H1 (cell line): ENCODE measurements at places on chromosomes 1 and 21.

DNA sequence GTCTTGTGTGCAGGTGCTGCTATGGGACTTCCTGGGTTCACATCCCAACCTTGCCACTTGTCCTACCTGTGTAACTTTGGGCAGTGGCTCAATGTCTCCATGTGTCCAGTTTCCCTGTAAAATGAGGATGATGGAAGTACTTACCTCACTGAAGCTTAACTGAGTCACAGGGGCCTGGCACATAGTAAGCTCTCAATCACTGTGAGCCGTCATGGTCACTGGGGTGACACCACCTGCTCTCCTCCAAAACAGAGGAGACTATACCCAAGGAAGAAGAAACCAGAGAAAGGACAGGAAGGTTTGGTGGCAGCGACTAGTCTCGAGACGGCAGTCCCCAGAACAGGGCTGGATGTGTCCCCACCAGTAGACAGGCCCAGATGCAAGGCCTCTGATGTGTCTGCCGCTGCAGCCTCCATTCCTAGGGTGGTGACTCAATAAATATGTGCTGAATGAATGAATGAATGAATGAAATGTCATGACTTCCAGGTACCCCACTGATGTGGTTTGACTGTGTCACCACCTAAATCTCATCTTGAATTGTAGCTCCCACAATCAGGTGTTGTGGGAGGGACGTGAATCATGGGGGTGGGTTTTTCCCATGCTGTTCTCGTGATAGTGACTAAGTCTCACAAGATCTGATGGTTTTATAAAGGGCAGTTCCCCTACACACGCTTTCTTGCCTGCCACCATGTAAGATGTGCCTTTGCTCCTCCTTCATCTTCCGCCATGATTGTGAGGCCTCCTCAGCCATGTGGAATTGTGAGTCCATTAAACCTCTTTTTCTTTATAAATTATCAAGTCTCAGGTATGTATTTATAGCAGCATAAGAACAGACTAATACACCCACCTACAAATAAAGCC, 13.0 kb upstream of the LRP8 start:
- no peak overlapping the region for H3K4me3 ChIP-seq
- no peaks in the 10 kb centered on the region; the same call in 1 of the 2 replicates for H3K4me1 ChIP-seq
- H3K36me3 ChIP-seq, result no peaks in the 10 kb centered on the region
- no peaks in the 10 kb centered on the region; the same call in 1 of the 2 replicates for H3K27me3 ChIP-seq

DNA sequence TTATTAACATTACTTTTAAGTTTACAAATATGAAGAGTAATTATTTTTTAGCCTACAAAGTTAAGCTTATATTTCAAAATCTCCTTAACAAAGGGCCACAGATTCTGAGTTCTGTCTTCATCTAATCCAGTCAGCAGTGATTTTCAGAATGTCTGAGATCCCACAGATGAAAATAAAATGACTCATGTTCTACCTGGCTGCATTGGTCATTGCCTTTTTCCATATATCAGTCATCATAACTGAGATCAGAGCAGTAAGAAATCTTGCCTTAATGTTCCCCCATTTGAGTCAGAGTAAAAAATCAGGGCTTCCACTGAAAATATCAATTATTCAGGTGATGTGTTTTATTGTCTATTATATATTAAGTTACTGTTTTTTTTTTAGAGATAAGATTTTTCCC, 416.1 kb downstream of the MRPL39 start:
- H3K4me1 ChIP-seq, result no peaks in the 10 kb centered on the region
- H3K27ac ChIP-seq, result no peak overlapping the region
- H3K27me3 ChIP-seq, result no peaks in the 10 kb centered on the region
- no peaks in the 10 kb centered on the region for H3K36me3 ChIP-seq
- no peak overlapping the region for H3K4me3 ChIP-seq

DNA sequence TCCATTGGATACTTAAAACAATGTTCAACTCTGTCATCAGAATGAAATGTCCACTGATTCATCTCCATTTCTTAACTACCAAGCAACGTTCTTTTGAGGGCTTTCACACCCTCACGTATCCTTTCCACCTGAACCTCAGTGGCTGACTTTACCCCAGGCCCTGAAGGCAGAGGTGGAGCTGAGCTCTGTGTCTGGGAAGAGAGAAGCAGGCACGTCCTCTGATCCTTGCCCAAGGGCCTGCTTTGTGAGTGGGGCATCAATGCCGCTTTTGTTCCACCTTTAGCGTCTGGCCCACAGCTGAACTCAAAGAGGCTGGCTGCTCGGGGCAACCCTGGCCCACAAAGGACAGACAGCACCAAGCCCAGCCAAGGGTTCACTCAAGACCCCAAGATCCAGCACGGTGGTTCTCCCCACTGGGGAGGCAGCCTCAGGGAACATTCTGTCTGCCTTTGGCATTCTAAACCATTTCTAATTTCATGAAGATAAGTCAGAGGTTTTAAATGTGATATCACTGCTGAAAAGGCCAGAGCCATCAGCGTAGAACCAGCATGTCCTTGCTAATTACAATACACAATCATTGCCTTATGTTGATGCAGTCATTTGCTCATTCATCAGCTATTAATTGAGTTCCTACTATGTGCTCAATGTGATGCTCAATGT, 126.0 kb upstream of the UBE2U start:
- H3K4me3 ChIP-seq, result no peak overlapping the region
- no peaks in the 10 kb centered on the region for H3K36me3 ChIP-seq
- H3K27me3 ChIP-seq, result no peaks in the 10 kb centered on the region
- H3K27ac ChIP-seq, result no peak overlapping the region

GRCh38 chr1:196324345-196324744, 283.9 kb downstream of the KCNT2 start:
- H3K36me3 ChIP-seq, result no peaks in the 10 kb centered on the region; the same call in 1 of the 2 replicates
- H3K4me1 ChIP-seq, result no peaks in the 10 kb centered on the region
- H3K4me3 ChIP-seq, result no peak overlapping the region
- no peak overlapping the region for H3K27ac ChIP-seq
- no peak for DNase-seq
- no peaks in the 10 kb centered on the region for H3K27me3 ChIP-seq

DNA sequence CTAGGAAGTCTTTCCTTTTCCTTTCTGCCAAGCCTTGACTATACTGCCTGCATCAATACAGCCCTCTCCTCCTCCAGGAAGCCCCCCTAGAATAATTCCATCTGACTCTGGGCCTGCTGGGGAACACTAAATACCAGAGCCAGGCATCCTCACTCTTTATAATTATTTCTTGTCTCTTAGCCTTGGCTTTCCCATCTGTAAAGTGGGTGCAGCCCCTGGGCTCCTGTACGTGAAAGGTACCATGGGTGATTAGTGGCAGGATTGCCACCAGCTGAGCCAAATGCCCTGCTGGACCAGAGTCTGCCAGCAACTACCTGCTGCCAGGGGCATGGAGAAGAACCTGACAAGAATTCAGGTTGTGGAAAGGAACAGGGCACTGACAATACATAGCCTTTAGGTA, 58.7 kb downstream of the LGR6 start:
- H3K36me3 ChIP-seq, result no peaks in the 10 kb centered on the region
- DNase-seq, result no peak
- peaks cover 6% of the 10 kb centered on the region for H3K4me1 ChIP-seq
- no peak overlapping the region for H3K27ac ChIP-seq

DNA sequence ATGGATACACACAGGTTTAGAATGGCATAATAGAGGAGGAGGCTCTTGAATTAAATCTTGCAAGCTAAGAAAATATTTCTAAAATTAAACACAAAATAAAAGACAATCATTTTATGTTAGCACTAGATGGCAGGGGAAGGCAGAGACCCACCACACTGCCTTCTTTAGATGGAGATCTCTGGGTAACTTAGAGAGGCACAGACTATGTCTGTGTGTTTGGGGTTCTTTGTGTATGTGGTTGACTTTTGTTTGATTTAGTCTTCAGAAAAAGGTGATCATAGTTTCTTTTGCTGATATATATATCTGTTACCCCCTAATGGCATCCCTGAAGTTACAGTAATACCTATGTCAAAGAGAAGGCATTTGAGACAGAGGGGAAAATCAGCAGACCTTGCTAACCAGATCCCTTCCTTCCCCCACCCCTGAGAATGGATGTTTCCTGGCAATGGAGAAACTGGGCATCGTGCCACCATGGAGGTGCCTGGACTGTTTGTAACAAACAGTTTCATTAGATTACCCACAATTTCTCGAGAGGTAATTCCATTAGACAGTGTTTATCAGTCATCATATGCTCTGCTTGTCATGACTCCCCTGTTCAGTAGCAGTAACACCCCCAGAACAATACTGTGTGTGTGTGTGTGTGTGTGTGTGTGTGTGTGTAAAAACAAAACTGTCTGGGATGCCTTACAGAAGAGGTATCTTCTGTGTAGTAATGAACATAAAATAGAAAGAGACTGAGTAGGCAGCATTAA, 228.3 kb upstream of the DEPDC1 start:
- no peak for DNase-seq
- no peaks in the 10 kb centered on the region for H3K27me3 ChIP-seq
- H3K4me1 ChIP-seq, result no peaks in the 10 kb centered on the region

DNA sequence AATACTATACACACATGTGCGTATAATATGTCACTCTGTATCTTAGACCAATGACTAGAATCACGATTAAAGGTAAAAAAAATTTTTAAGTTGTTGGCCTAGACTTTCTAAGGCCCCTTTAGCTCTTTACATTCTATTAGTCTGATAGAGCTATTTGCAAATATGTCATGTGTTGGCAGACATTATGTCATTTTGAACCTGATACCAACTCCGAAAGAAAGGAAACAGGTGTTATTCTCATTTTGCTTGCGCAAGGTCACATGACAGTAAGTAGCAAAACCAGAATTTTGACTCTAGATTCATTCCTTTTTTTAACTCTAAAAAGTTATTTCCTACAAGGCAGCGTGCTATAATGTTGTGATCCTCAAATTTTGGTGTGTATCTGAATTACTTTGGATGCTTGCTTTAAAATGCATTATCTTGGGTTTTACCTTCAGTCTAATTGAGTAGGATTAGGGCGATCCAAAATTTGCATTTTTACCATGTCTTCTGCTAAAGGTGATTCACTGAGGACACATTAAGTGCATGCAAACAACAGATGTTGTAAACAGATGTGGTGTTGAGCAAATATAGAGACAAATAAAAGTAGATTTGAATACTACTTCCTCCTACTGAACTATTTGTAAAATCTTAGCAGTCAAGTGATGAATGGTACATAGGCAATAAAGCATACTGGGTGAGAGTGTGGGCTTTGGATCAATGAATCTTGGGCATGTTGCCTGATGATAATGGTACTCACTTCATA, 63.5 kb upstream of the KIAA1614 start:
- H3K4me3 ChIP-seq, result no peak overlapping the region
- H3K27me3 ChIP-seq, result no peaks in the 10 kb centered on the region
- no peaks in the 10 kb centered on the region for H3K4me1 ChIP-seq
- no peaks in the 10 kb centered on the region for H3K36me3 ChIP-seq

DNA sequence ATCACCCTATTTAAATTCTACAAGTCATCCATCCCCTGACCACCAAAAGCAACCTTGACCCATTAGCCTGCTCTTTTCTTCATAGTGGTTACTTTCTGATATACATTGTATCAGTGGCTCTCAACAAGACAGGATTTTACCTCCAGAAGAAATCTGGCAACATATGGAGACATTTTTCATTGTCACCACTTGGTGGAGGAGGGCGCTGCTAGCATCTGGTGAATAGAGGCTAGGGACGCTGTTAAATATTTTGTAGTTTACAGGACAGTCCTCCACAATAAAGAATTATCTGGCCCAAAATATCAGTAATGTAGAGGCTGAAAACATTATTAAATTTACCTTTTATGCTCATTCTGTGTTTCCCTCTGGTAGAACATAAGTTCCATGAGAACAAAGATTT, 6.1 kb downstream of the HSPA13 start:
- no peaks in the 10 kb centered on the region for H3K4me1 ChIP-seq
- no peak overlapping the region for H3K27ac ChIP-seq
- peaks cover 74% of the 10 kb centered on the region for H3K36me3 ChIP-seq
- no peaks in the 10 kb centered on the region for H3K27me3 ChIP-seq

DNA sequence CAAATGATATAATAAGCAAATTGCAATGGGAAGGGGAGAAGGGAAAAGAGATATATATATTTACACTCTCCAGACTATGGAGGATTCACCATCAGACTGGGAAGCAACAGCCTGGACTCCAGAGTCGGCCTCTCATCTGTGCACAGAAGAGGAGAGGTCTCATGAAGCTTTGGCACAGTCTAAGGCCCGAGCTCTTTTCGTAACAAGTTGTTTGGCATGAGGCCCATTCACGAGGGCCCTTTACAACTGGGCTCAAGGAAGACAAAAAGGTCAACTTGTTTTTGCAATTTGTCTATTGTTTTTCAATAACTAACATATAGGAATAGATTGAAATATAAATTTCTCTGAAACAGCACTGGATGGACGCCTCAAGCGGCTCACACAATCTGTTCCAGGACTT, 66.7 kb upstream of the AJAP1 start:
- no peaks in the 10 kb centered on the region for H3K4me1 ChIP-seq
- no peak overlapping the region for H3K4me3 ChIP-seq
- H3K36me3 ChIP-seq, result no peaks in the 10 kb centered on the region
- no peaks in the 10 kb centered on the region for H3K27me3 ChIP-seq
- no peak for DNase-seq

DNA sequence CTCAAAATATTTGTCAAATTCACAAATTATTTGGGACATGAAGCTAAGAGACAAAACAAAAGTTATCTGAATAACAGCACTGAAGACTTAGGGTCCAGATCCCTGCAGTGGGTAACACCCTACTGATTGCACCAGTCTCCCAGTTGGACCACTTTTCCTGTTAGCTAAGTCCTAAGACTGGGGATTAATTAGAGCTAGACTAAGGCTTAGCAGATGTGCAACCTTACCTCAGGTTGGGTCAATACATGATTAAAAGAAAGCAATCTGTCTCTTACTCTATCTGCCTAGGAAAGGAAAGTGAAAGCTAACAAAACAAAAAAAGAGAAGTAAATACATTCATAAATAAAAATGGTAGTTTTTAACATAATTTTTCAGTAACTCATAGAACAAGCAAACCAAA, 737.2 kb upstream of the CHRM3 start:
- no peak for DNase-seq
- H3K4me3 ChIP-seq, result no peak overlapping the region
- H3K4me1 ChIP-seq, result peaks cover 2% of the 10 kb centered on the region
- H3K36me3 ChIP-seq, result no peaks in the 10 kb centered on the region

DNA sequence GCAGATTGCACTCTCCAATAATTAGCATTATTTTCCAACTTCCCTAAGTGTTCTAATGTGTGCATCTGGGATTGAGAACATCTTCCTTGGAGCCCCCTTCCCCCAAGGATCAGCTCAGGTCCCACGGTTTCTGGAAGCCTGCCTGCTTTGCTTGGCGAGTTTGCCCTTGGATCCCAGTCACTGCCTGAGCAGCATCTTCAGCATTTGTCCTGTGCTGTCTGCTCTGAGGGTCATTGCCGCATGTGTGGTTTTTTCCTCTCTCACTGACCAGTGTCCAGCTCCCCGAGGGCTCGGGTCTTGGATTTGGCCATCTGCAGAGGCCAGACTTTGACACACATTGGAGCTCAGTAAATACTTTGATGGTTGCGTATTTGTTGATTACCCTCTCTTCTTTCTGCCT, 18.1 kb downstream of the VANGL2 start:
- no peak for DNase-seq
- no peak overlapping the region for H3K27ac ChIP-seq
- H3K27me3 ChIP-seq, result no peaks in the 10 kb centered on the region
- no peak overlapping the region for H3K4me3 ChIP-seq
- no peaks in the 10 kb centered on the region for H3K4me1 ChIP-seq

- no peak for DNase-seq
- H3K27me3 ChIP-seq, result no peaks in the 10 kb centered on the region
- H3K36me3 ChIP-seq, result peaks cover 3% of the 10 kb centered on the region; the same call in 1 of the 2 replicates
- no peak overlapping the region for H3K4me3 ChIP-seq
These were observed 48.8 kb downstream of the LRRC40 start for GRCh38 chr1:70156529-70157120.
